GM12891 (cell line): ENCODE measurements at places on chromosomes 7 and 10.

DNA sequence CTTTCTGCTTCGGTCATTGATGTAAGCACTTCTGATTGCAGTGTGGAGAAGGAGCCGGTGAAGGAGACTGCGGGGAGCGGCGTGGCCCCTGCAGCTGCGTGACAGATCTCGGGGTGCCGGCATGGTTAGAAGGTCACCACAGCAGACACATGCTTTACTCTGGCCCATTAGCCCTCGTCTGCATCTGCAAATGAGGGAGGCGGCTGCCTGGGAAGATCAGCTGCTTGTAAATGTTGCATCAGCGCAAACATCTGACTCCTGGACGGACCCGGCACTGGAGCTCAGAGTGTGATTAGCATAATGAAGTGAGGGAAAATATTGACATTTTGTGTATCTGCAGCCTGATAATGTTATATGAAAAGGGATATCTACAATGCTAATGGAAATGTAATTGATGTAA, 30.5 kb upstream of the MNX1 start:
- no peak for DNase-seq

- no peak for DNase-seq
Measured at GRCh38 chr10:44234483-44234875, 150.4 kb downstream of the CXCL12 start.

GRCh38 chr10:113523071-113523470, 29.8 kb upstream of the HABP2 start:
- no peak for DNase-seq

DNA sequence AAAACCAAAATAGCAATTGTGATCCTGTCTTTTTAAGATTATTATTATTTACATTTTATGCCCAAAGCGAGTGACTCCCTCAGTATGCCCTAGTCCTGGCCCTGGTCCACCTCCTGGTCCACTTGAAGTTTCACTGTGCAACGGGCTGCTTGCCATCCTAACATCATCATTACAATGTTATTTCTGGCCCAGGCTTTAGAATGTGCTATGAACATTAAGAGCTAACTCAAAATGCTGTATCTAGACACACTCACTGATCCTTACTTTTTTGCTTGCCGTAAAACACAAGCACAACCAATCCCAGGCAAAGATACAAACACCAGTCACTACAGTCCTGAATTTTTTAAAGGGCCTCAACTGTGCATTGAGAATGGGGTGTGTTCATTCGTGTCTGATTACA, 38.4 kb downstream of the RHOBTB1 start:
- DNase-seq: no peak

GRCh38 chr7:20351901-20352300, 21.2 kb downstream of the ITGB8 start:
- no peak for DNase-seq

GRCh38 chr10:31709476-31709875, 219.2 kb downstream of the ARHGAP12 start:
- DNase-seq: no peak

DNA sequence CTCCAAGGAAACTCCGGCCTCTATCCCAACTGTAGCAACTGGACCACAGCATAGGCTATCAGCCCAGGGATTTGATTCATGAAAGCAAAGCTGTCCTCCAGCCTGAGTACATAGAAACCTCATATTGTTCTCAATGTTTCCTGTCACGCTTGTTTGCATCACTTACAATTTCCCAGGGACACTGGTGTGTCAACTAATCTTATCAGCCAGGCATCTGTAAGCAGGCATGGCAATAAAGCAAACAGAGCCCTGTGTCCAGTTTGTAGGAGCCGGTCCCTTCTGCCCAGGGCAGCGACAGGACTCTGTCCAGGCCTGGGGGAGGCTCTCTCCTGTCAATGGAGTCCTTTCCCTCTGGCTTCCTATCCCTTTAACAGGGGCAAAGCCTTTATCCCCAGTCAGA, 23.0 kb upstream of the CDHR3 start:
- no peak for DNase-seq

- DNase-seq: no peak
Measured at GRCh38 chr10:11682267-11682683, 59.9 kb upstream of the ECHDC3 start.

DNA sequence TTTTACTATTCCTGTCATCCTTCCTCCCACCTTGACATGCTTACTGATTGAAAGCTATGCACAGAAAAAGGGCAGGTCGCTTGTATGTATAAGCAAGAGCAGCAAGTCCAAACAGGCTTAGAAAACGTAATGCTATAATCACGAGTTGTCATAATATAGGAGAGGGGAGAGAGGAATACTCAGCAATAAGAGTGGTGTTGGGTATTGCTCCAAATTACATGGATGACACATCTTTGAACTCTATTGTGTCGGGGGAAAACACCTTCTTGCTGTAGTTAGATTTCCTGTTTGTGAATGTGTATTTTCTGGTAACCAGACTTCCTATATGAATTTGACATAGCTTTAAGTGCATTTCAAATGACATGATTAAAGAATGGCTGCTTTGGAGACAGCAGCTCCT, 7.5 kb downstream of the MET start:
- DNase-seq: no peak

GRCh38 chr7:35553519-35553918, 141.4 kb downstream of the HERPUD2 start:
- DNase-seq: no peak

- DNase-seq: no peak
Measured at GRCh38 chr10:117541405-117541908, 1.1 kb upstream of the EMX2 start.

DNA sequence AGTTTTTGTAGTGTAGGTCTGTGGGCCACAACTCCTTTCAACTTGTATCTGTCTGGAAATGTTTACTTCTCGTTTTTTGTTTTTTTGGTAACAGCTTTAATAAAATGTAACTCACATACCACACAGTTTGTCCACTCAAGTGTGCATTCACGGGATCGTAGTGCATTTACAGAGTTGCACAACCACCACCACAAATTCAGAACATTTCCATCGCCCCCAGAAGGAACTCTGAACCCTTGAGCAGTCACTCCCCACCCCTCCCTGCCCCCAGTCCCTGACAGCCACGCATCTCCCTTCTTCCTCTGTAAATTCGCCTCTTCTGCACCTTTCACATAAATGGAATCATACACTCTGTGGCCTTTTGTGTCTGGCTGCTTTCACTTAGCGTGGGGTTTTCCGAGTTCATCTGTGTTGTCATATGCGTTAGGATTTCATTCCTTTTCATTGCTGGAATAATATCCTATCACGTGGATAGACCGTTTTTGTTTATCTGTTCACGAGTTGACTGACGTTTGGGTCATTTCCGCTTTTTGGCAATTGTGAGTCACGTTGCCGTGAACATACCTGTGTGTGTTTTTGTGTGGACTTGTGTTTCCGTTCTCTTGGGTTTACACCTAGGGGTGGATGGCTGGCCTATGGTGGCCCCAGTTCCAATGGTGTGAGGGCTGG, 10.3 kb downstream of the JAKMIP3 start:
- DNase-seq: no peak

GRCh38 chr10:88377510-88377909, 205.6 kb downstream of the RNLS start:
- no peak for DNase-seq

- DNase-seq: no peak
Measured at GRCh38 chr10:97279121-97279815, 13.2 kb downstream of the ARHGAP19 start.

- DNase-seq: peak; percentile 20
Measured at GRCh38 chr7:100679927-100680575, 6.5 kb downstream of the GNB2 start.

DNA sequence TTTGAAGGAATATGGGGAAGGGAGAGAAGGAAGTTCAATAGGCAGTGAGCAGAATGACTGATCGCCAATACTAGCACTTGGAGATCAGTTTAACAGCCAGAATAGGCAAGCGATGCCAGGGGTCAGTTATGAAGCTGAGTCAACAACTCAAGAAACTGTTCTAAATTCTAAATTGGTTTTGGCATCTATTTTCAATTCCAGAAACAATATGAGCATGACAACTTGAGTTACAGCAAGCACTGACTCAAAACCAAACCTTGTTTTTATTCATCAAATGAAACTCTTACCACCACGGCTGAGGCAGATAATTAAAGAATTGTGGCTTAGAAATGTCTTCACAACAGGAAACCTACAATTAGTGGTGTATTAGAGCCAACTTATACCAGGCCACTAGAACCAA, 180.5 kb upstream of the ASAH2 start:
- no peak for DNase-seq

DNA sequence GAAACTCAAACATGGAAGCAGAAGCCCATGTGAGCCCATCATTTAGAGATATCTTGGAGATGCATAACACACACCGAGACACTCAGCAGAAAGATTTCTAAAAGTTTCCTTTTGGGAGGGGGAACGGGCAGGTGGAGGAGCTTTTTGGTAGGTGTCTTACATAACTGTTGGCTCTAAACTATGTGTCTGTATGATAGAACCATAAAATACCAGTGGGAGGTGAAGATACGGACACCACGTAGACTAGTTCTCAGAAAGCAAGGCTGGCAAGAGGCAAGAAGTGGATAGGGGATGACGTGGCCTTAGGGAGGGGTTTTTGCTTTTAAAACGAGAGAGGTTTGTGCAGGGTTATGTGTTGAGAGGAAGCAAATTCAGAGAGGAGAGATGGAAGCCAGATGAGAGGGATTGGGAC, 36.5 kb downstream of the IL15RA start:
- DNase-seq: no peak

- DNase-seq: no peak
Measured at GRCh38 chr10:131816157-131816775, 84.5 kb upstream of the PPP2R2D start.

GRCh38 chr7:47957156-47957555, 8.9 kb upstream of the PKD1L1 start:
- DNase-seq: no peak

DNA sequence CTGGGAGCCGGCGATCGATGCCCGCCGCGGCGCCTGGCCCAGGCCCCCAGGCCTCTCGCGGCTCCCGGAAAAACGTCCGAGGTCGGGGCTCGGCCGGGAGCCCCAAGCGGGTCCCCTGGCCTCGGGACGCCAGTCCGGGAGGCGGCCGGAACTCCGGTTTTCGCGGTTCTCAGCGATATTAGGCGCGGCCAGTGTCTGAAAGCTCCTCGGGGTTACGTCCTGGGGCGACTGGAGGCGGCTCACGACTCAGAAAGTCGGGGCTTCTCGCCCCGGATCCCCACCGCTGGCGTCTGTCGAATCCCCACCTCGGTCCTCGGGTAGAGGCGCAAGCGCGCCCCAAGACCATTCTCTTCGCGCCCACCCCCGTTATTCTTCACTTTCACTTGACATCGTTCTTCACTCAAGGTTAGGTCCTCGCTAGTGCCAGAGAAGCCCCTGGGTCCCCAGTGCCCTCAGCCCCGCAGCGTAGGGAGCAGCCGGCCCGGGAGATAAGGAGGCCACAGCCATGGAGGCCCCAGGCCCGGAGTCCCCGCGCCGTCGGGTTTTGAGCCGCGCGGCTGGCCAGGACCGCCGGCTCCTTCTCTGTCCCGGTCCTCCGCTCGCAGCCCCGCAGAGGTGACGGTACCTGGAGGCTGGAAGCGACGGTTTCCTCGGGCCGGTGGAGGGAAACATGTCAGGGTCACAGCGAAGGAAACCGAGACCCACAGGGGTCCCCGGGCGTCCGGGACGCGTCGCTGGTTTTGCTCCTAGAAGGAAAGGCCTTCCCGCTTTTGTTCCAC, 35.2 kb upstream of the EBLN1 start:
- peak; percentile 16 for DNase-seq

DNA sequence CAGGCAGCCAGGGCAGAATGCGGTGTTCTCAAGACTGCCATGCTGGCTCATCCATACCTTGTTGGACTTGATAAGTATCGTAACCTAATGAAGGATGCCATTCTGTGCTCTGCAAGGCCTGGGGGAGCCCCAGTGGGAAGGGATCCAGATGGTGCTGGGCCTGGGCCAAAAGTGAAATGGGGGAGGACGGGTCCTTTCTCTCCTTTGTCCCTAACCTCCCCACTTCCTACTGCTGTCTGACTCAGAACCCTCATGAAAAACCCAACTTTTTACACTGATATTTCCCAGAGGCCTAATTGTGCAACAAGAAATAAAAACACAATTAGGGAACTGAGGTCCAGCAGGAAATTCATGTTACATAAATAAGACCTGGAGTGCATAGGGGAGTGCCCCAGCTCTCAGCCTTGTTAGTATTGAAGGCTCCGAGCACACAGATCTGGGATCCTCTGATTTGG, 193.7 kb upstream of the SVIL start:
- no peak for DNase-seq

GRCh38 chr7:47602272-47603004, 20.5 kb upstream of the TNS3 start:
- no peak for DNase-seq

- no peak for DNase-seq
Measured at GRCh38 chr10:75904499-75905283, 473.3 kb downstream of the LRMDA start.

DNA sequence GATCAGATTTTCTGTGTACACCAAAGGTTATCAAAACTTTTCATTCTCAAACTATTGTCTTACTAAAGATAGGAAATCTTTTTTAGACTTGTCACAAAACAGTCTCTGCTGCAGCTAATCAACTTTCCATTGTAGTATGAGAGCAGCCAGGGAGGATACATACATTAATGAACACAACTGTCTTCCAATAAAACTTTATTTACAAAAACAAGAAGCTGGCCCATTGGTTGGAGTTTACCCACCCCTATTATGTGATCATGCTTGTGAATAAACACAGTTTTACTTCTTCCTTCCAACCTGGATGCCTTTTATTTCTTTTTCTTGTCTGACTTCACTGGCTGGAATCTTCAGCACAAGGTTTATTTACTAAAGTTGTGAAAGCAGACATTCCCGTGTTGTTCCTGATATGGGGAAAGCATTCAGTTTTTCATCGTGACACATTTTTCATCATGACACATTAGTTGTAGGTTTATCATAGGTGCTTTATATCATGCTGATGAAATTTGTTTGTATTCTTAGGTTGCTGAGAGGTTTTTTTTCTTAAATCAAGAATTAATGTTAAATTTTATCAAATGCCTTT, 98.5 kb upstream of the CDK13 start:
- DNase-seq: no peak

GRCh38 chr7:34341326-34341725, 316.7 kb upstream of the NPSR1 start:
- no peak for DNase-seq

- DNase-seq: no peak
Measured at GRCh38 chr10:13298748-13299436, 972 bp downstream of the PHYH start.

DNA sequence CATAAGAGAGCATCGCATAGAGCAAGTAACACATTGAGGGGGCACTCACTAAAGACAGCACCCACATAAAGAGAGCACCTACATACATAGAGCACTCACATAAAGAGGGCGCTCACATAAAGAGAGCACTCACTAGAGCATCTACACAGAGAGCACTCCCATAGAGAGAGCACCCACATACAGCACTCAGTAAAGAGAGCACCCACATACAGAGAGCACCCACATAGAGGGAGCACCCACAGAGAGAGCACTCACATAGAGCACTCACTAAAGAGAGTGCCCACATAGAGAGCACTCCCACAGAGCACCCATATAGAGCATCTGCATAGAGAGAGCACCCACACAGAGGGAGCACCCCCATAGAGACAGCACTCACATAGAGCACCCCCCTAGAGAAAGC, 47.8 kb downstream of the INSIG1 start:
- no peak for DNase-seq
